ENCODE measurements at places on chromosomes 3 and 15.

GRCh38 chr3:40843851-40844548 is 319.2 kb downstream of the ZNF621 start:
- no peak for DNase-seq

GRCh38 chr15:27783678-27784077 is 315.4 kb downstream of the OCA2 start:
- DNase-seq = no peak

DNA sequence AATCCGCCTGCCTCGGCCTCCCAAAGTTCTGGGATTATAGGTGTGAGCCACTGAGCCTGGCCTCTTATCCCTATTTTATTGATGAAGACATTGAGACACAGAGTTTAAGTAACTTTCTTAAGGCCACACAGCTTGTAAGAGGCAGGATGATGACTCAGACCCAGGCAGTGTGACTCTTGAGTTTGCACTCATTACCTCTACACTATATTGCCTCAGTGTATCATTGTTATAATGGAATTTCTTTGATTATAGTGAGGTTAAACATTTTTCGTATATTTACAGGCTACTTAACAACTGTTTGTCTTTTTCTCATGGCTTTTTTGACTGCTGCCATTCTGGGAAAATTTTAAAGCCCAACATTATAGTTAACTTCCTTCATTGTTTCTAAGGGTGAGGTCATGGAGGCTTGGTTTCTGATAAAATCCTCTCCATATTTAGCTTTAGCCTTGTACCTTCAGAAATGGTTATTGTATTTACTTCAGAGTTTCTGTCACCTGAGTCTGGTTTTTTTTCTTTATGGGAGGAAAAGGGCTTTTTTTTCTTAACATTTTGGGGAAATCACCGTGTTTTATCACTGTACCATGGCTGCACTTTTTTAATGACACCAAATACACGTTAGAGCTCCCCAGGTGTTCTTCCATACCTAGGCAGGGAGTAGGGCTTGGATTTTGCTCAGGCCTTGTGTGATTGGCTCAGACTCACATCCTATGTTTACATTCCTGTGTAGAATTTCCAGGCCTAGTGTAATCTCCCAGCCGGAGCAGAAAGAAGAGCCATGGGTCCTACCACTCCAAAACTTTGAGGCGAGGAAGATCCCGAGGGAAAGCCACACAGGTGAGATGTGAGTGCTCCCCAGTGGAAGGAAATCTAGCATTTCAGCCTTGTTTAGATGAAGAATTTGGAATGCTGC is 6.3 kb downstream of the ZNF774 start:
- DNase-seq = no peak

GRCh38 chr3:102810937-102811336 is 376.1 kb downstream of the ZPLD1 start:
- DNase-seq = no peak

- DNase-seq = no peak
These were observed 10.4 kb upstream of the MME start for GRCh38 chr3:155069729-155070128.

DNA sequence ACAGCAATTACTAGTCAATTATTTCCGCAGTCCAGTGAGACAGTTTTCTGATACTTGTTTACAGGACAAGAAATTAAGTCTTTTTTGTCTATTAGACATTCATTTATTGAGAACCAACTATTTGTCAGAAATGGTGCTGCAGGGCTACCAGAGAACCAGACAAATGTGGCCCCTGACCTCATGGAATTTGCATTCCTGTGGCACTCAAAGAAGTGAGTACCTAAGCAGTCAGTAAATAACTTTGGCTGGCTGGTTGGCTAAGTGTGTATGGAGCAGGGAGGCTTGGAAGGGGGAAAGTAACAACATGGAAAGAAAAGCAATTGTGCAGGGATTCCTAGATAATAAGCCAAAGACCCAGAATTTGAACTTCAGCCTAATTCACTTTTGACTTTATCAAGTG is 837.0 kb upstream of the CFAP20DC start:
- no peak for DNase-seq

GRCh38 chr3:33083958-33084357 is 13.0 kb downstream of the GLB1 start:
- DNase-seq = no peak

GRCh38 chr15:31435912-31436628 is 109.4 kb downstream of the KLF13 start:
- DNase-seq = no peak

- no peak for DNase-seq
These were observed 3.5 kb upstream of the CHAC1 start for GRCh38 chr15:40949756-40950207.

DNA sequence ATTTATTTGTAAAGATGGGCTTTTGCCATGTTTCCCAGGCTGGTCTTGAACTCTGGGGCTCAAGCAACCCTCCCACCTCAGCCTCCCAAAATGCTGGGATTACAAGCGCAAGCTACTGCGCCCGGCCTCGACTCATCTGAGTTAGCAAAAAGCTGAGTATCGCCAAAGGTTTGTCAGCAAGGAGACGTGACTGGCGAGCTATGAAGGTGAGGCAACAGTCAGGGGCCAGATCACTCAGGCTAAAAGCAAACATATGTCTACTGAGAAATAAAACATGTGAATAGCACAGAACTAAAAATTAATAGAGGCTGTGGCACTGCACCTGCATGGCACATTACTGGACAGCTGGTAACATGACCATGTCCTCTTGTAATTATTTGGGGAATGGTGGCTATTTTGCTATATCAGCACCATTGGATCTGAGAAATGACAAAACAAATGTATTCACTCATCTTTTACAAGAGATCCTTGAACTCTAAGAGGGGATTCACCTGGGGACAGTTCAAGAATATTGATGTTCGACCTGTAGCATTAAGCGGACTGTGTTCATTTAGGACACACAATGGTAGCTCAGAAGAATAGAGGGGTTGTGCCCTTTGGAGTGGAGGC is 10.0 kb upstream of the SLC25A26 start:
- no peak for DNase-seq

- DNase-seq = no peak
These were observed 36.2 kb downstream of the UMPS start for GRCh38 chr3:124766113-124767095.

- no peak for DNase-seq
These were observed 28.0 kb downstream of the PTPN9 start for GRCh38 chr15:75551091-75551490.

- no peak for DNase-seq
These were observed 149.4 kb upstream of the KCNMB2 start for GRCh38 chr3:178386880-178387279.

GRCh38 chr3:73540969-73541740 is 83.6 kb downstream of the PDZRN3 start:
- no peak for DNase-seq

DNA sequence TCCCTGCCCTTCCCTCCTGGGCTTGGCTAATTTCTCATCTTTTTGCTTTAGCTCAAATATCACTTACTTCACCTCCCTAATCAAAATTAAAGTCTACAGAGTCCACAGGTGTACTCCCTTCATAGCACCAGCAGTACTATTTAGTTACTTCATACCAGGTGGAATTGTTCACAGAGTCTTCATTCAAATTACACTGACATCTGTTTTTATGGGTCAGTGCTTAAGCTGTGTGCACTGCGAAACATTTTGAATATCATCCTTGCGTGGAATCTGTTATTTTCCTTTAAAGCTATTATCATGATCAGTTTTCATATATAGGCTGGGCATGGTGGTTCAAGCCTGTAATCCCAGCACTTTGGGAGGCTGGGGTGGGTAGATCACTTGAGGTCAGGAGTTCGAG is 2.7 kb upstream of the SERF2 start:
- no peak for DNase-seq

GRCh38 chr3:58041182-58041825 is 33.1 kb downstream of the FLNB start:
- DNase-seq = no peak

GRCh38 chr3:188111002-188111584 is 42.9 kb upstream of the LPP start:
- DNase-seq = no peak

- no peak for DNase-seq
These were observed 7.3 kb downstream of the ILDR1 start for GRCh38 chr3:122014741-122015140.

- no peak for DNase-seq
These were observed 71.7 kb upstream of the TMEM115 start for GRCh38 chr3:50430950-50431435.

- no peak for DNase-seq
These were observed 51.4 kb upstream of the RNF7 start for GRCh38 chr3:141686466-141687291.

DNA sequence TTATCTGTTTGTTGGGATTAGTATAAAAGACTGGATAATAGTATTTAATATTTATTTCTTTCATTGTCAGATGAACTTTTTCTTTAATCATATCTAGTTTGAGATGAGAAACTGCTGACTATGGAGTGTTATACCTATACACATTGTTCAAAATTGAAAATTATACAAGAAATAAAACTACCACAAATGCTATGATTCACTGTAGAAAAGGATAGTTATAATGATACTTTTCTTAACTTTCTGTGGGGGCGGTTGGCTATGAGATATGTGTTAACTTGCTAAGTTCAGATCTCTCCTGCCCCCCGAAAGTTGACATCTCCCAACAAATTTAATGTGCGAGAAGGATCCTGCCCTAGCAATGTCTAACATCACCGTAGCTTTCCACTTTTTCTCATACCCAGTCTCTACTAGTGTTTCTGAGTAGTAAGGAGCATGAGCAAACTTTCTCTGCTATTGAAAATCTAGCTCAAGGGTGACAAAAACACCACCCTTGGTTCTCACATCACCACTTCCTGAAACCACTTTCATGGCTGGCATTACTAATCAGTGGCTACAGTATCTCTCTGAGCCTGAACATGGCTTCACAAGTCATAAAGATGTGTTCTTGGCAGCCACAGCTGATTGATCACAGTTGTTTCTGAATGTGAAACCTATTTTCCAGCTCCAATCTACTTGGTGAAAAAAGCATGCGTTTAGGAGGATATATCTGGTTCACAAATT is 15.8 kb upstream of the SAMMSON start:
- DNase-seq = no peak

- no peak for DNase-seq
These were observed 84.1 kb downstream of the PIK3R4 start for GRCh38 chr3:130662501-130662996.

- DNase-seq = no peak
These were observed 36.2 kb upstream of the RPL35A start for GRCh38 chr3:197913641-197914380.

DNA sequence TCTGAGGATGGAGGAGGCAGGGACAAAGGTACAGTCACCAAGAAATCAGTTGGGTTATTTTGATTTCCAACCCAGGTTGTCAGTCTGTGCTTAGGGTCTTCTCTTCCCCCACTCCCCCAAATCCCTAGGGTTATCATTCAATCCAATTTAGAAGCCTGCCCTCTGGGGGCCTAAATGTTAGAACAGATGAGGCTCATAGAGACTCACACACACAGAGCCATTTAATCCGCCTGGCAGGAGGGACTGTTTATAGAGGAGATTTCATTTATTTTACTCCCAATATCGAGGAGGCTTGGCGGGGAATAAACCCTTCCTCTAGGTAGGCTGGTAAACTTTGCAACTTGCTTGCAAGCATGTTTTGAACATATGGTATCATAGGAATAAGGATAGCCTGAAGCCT is 52.8 kb downstream of the RHCG start:
- DNase-seq = no peak

GRCh38 chr15:89138999-89139612 is 50.9 kb downstream of the ABHD2 start:
- DNase-seq = no peak

GRCh38 chr3:83093222-83093572 is 1331.8 kb upstream of the GBE1 start:
- DNase-seq = no peak

- no peak for DNase-seq
These were observed 62.9 kb upstream of the NR2E3 start for GRCh38 chr15:71747128-71748083.

DNA sequence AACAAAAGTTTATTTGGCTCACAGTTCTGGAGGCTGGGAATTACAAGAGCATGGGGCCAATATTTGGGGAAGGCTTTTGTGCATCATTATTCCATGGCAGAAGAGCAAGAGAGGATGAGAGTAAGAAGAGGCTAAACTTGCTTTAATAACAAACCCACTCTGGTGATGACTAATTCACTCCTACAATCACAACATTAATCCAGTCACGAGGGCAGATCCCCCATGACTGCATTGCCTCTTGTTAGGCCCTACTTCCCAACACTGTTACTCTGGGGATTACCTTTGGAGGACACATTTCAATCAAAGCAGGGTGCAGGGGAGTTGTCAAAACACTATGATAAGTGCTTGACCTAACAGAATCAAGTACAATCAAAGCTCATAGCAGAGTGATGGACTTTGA is 181.7 kb downstream of the BBX start:
- no peak for DNase-seq

GRCh38 chr3:42159706-42160472 is 68.7 kb downstream of the TRAK1 start:
- DNase-seq = peak; percentile 43

GRCh38 chr15:92904722-92905571 is 4.8 kb downstream of the CHD2 start:
- DNase-seq = no peak

- no peak for DNase-seq
These were observed 106.2 kb upstream of the PLAAT1 start for GRCh38 chr3:193134856-193135255.

DNA sequence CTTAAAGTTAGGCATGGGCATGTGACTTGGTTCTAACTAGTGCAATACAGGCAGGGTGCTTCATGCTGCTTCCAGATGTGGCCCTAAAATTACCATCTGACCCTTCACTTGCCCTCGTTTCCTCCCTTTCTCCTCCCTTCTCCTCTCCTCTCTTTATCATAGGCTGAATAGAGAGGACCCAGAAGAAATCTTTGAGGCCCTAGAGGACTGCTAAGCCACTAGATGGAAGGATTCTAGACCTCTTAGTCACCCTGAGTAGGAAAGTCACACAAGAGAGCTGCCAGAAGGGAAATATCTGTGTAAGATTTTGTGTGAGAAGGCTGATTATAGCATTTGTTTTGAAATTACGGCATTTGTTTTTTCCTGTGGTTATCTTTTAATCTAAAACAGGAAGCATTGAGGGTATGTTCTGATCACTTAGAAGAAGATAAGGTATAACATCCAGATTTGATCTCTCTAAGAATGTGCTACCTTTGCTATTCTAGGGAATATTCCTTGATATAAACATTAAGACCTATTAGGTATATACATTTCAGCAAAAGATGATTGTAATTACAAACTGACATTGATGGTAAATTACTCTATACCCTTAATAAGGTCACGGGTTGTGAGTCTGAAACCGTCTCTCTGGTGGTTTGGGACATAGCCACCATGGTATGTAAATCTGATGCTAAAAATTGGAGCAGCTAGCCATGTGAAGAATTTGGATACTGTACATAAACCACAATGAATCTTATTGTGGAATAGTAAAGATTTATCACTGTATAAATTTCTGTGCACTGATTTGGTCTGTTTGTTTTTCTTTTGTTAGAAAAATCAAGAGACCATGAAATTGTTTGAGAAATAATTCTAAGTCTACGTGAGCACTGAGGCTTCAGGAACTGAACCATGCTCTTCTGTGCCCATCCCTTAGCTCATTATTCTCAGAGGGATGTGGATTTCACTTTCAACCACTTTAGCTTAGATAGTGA is 84.1 kb downstream of the TP63 start:
- DNase-seq = no peak

- no peak for DNase-seq
These were observed 54.1 kb upstream of the HES1 start for GRCh38 chr3:194081826-194082225.
